ENCODE measurements at places on chromosomes 2 and 18. TPM values are rescaled to one million over a fixed set of nuclear protein-coding genes. Genes with fewer than 3 reads are reported as not detected.

GRCh38 chr2:145316496-145316895 is 796.6 kb upstream of the ZEB2 start:
- H3K4me1 ChIP-seq, result no peaks in the 10 kb centered on the region
- H3K27ac ChIP-seq, result no peak overlapping the region
- DNase-seq, result no peak
- no peaks in the 10 kb centered on the region for H3K27me3 ChIP-seq

DNA sequence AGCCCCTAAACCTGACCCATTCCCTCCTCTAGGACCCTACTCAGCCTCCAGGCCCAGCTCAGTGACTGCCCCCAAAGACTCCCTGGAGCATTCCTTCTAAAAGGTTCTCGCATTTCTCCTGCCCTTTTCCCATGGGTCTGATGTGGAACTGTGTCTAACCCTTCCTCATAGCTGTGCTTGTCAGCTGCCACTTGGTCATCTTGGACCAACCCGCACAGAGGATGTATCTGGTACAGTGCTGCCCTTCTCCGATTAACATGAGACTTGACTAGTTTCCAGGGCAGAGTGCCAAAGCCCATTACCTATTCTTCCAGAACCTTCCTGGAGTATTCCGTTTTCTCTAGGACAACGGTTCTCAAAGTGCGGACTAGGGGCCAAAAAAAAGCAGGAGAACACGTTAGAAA is 518 bp upstream of the NFU1 start:
- no peak for DNase-seq
- peaks cover 21% of the 10 kb centered on the region for H3K36me3 ChIP-seq
- peak overlapping the region; percentile 99 for H3K27ac ChIP-seq
- peaks cover 15% of the 10 kb centered on the region for H3K4me1 ChIP-seq
- H3K4me3 ChIP-seq, result peak overlapping the region; percentile 96

DNA sequence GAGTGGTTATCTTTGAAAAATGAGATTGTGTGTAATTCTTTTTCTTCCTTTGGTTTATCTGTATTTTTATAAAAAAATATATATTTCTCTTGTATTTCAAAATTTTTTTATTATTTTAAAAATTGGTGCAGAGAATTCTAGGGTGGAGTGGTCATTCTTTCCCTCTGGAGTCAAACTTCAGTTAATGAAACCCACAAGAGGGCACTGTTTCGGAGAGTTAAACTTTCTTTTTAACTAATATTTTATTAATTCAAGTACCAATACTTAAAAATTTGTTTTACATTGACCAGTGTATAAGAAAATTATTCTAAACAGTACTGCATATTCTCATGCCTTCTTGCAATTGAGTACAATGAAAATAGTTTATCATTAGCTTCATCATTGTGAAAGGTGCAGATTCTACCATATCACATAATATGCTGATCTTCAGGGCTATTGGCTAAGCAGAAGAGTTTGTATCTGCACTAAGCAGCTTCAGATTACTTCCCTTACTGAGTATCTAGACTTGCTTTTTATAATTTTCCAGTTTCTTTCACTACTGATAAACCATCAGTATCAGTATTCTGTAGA is 50.1 kb downstream of the HS1BP3 start:
- H3K4me1 ChIP-seq, result peaks cover 26% of the 10 kb centered on the region
- H3K27me3 ChIP-seq, result peaks cover 8% of the 10 kb centered on the region
- no peak overlapping the region for H3K4me3 ChIP-seq
- no peak for DNase-seq
- H3K36me3 ChIP-seq, result no peaks in the 10 kb centered on the region

GRCh38 chr18:47746615-47747014 is 183.8 kb downstream of the SMAD2 start:
- H3K36me3 ChIP-seq, result no peaks in the 10 kb centered on the region
- no peak overlapping the region for H3K27ac ChIP-seq

GRCh38 chr18:28115149-28115550 is 61.8 kb downstream of the CDH2 start:
- H3K36me3 ChIP-seq, result no peaks in the 10 kb centered on the region
- DNase-seq, result no peak
- peaks cover 5% of the 10 kb centered on the region for H3K4me1 ChIP-seq
- H3K27me3 ChIP-seq, result no peaks in the 10 kb centered on the region
- no peak overlapping the region for H3K27ac ChIP-seq

DNA sequence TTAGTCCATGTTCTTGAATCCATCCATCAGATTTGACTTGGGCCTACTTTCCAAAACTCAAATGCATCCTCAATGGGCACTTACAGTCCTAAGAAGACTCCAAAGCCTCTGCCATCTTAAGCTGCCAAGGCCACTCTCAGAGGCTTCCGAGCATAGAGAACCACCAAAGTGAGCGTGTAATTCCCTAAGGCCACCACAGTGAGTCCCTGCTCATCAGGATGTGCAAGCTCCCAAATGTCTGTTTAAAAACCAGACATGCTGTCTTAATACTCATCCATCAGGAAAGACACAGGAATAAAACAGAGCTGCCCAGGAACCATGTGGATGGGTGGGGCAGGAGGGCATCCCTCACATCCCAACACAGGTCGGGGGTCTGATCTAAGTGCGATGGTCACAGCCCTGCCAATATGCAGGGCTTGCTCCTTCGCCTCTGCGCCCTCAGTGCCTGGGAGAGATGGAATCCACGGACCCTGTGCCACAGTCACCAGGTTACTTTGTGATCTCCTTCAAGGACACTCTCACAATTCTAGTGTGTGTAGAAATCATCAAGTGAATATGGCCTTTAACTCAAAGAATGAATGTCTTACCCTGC is 80.4 kb downstream of the POLR1A start:
- no peak for DNase-seq
- no peak overlapping the region for H3K27ac ChIP-seq
- H3K27me3 ChIP-seq, result peaks cover 2% of the 10 kb centered on the region
- peaks cover 38% of the 10 kb centered on the region for H3K36me3 ChIP-seq
- H3K4me1 ChIP-seq, result peaks cover 16% of the 10 kb centered on the region

DNA sequence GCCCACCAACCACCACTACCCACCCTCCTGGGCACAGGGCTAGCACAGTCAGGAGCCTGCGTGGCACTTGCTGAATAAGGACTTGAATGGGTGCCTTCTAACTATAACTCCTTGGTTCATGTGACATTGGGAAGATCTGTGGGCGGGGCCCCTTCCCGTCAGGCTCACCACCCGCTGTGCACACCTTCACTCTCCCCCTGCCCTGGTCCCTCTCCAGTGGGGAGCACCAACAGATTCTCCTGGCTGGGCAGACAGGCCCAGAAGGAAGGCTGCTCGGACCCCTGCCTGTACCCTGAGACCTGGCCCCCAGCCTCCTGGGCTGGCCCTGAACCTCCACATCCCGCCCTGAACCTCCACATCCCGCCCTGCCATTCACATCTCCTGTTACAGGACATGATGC is 33.4 kb upstream of the POMC start:
- H3K4me1 ChIP-seq, result peaks cover 11% of the 10 kb centered on the region
- no peak overlapping the region for H3K4me3 ChIP-seq
- H3K27me3 ChIP-seq, result peaks cover 7% of the 10 kb centered on the region
- no peak for DNase-seq
- no peaks in the 10 kb centered on the region for H3K36me3 ChIP-seq

DNA sequence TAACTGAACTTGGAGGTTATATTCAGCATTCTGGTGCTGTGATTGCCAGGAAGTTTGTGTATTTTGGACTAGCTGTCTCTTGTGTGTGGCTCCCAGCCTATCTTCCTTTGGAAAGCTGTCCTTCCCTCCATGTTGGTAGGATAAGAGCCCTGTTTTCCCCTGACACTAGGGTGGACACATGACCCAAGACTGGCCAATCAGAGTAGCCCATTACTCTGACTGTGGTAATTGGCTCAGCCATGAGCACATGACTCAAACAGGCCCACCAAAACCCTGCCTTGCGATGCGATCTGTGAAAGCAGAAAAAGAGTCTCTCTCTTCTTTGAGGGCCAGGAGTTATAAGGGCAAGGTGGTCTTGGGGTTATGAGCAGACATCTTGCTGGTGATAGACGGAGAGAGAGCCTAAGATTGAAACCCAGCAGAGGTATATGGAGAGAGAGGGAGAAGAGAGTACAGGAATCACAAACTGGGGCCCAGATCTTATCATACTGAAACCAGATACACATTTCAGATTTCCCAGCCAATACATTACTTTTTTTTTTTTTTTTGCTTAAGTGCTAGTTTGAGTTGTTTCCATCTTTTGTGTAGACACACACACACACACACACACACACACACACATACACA is 45.3 kb upstream of the SERPINE2 start:
- no peak overlapping the region for H3K27ac ChIP-seq
- no peaks in the 10 kb centered on the region for H3K4me1 ChIP-seq
- no peak for DNase-seq
- no peak overlapping the region for H3K4me3 ChIP-seq
- no peaks in the 10 kb centered on the region for H3K27me3 ChIP-seq

The PSD4 gene
- total RNA-seq, result 1.9 TPM

The TCF23 gene
- not detected for total RNA-seq

The NOL4 gene
- total RNA-seq, result 0.67 TPM

GRCh38 chr2:63769915-63770314 is 71.8 kb upstream of the UGP2 start:
- H3K4me3 ChIP-seq, result no peak overlapping the region
- no peaks in the 10 kb centered on the region for H3K36me3 ChIP-seq
- no peak overlapping the region for H3K27ac ChIP-seq
- no peak for DNase-seq

The ZNF407 gene
- 16.8 TPM for total RNA-seq

GRCh38 chr2:146037334-146037870 is 1517.5 kb upstream of the ZEB2 start:
- H3K4me3 ChIP-seq, result no peak overlapping the region
- no peaks in the 10 kb centered on the region for H3K36me3 ChIP-seq
- H3K27me3 ChIP-seq, result no peaks in the 10 kb centered on the region
- DNase-seq, result no peak
- H3K4me1 ChIP-seq, result peaks cover 3% of the 10 kb centered on the region

DNA sequence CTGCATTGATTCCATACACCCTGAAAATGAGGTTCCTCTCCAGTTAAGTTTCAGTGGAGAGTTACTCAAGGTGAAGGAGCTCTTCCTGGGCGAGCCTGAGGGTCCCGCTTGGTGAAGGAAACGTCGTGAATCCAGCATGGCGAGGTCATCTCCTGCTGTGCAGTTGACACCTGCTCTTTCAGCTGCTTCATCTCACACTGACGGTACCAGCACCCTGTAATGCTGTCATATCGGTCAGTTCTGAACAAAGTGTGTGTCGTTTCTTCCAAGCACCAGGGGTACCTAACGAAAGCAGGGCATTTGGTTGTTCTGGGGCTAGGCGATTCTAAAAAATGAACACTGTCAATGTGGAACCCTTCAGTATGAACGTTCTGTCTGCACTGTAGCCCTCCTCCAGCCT is 52.6 kb downstream of the ITGB1BP1 start:
- DNase-seq, result no peak
- H3K27me3 ChIP-seq, result peaks cover 7% of the 10 kb centered on the region
- H3K36me3 ChIP-seq, result peaks cover 59% of the 10 kb centered on the region
- no peak overlapping the region for H3K27ac ChIP-seq

- peaks cover 4% of the 10 kb centered on the region for H3K27me3 ChIP-seq
- H3K4me1 ChIP-seq, result peaks cover 8% of the 10 kb centered on the region
- no peak overlapping the region for H3K4me3 ChIP-seq
Observed at GRCh38 chr2:113119111-113119510, 8.3 kb upstream of the IL1RN start.

The GALNT3 gene
- 3.6 TPM for total RNA-seq

- no peak for DNase-seq
- no peak overlapping the region for H3K4me3 ChIP-seq
- no peaks in the 10 kb centered on the region for H3K27me3 ChIP-seq
- no peaks in the 10 kb centered on the region for H3K36me3 ChIP-seq
- H3K4me1 ChIP-seq, result no peaks in the 10 kb centered on the region
- no peak overlapping the region for H3K27ac ChIP-seq
Observed at GRCh38 chr2:195782156-195782555, 125.1 kb downstream of the SLC39A10 start.

DNA sequence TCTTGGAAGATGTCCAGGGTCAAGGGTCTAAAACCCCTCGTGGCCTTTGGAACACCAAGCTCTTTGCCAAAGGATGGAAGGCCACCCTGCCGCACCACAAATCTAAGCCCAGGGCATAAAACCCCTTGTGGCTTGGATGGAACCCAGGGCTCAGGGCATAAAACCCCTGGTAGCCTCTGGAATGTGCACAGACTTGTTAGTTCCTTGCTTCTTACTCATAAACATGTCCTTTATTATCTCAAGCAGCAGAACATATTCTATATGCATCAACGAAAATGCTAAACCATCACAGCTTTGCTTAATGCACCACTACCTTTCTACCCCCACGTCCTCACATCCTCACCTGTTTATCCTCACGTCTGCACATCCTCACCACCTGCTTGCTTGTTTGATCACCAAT is 998.0 kb downstream of the DSC3 start:
- no peaks in the 10 kb centered on the region for H3K36me3 ChIP-seq
- H3K4me1 ChIP-seq, result no peaks in the 10 kb centered on the region
- H3K27ac ChIP-seq, result no peak overlapping the region

The SDC1 gene
- total RNA-seq, result 3.6 TPM

DNA sequence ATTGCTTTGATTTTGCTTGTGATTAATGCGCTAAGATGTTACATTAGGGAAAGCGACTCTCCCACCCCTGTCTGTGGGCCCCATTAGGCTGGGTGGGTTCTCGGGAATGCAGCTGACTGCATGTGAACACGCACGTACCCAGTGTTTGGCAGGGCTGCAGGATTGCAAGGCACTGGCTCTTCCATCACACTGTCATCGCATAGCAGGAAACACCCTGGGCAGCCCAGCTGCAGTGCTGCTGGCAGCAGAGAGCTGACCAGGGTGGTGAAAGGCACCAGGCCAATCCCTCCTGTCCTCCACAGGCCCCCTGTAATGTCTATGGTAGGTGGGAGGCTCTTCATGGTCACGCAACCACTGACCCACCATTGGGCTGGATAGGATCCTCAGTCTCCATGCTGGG is 34.4 kb upstream of the FZD7 start:
- H3K4me3 ChIP-seq, result no peak overlapping the region
- peaks cover 1% of the 10 kb centered on the region for H3K27me3 ChIP-seq
- peaks cover 11% of the 10 kb centered on the region for H3K4me1 ChIP-seq
- no peak for DNase-seq
- no peaks in the 10 kb centered on the region for H3K36me3 ChIP-seq

The LRRC30 gene
- total RNA-seq, result not detected

The POLE4 gene
- 23.2 TPM for total RNA-seq

- DNase-seq, result no peak
- no peak overlapping the region for H3K27ac ChIP-seq
- H3K4me1 ChIP-seq, result peaks cover 4% of the 10 kb centered on the region
- no peak overlapping the region for H3K4me3 ChIP-seq
Observed at GRCh38 chr2:25470806-25471205, 129.1 kb upstream of the DNMT3A start.

DNA sequence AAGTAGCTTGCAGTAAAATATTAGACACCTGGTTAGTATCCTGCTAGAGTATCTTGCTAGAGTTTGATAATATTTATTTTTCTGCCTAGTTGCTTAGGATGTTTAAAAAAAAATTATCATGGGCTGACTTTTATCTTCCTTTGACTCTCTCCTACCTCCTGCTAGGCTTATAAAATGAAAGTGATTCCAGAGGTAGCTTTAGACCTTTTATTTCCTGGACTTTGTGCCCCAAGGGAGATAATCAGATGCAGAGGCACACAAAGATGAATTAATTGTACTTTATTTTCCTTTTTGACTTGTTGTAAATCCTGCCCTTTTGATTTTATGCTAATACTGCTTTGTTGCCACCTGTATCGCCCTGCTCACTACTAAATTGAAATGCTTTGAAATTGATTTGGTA is 130.7 kb downstream of the WDSUB1 start:
- no peak for DNase-seq
- H3K4me1 ChIP-seq, result peaks cover 53% of the 10 kb centered on the region
- H3K27me3 ChIP-seq, result peaks cover 4% of the 10 kb centered on the region
- H3K27ac ChIP-seq, result no peak overlapping the region
- H3K36me3 ChIP-seq, result peaks cover 50% of the 10 kb centered on the region

The NGEF gene
- 1.4 TPM for total RNA-seq

The SERPINB4 gene
- total RNA-seq, result 0.41 TPM
